Fibroblast of the aortic adventitia (primary cell): ENCODE measurements at places on chromosomes 12 and 14. TPM values are rescaled to one million over a fixed set of nuclear protein-coding genes. Genes with fewer than 3 reads are reported as not detected.

Gene NEUROD4
- not detected in 2 replicates for total RNA-seq

Gene GYS2
- not detected in 2 replicates for total RNA-seq

Gene TCTN2
- total RNA-seq = 11.1 and 18.5 TPM in 2 replicates

Gene INHBC
- not detected in 2 replicates for total RNA-seq

Gene SCAF11
- total RNA-seq = 134 and 341 TPM in 2 replicates

Gene GALNT8
- 0.90 TPM in 1 of 2 replicates, not detected in the other for total RNA-seq

Gene AKAP5
- 0.16 and 0.54 TPM in 2 replicates for total RNA-seq

Gene DPY19L2
- total RNA-seq = 2.3 and 7.1 TPM in 2 replicates

Gene CRIP2
- 32.9 and 54.3 TPM in 2 replicates for total RNA-seq

Gene SLC7A8
- total RNA-seq = 11.7 and 37.5 TPM in 2 replicates

Gene TBPL2
- not detected in 2 replicates for total RNA-seq

Gene BATF
- not detected in 2 replicates for total RNA-seq

Gene TEX52
- not detected in 2 replicates for total RNA-seq

Gene CLMN
- 0.36 and 1.8 TPM in 2 replicates for total RNA-seq

Gene RHOJ
- 7.4 and 13.5 TPM in 2 replicates for total RNA-seq

Gene TMPRSS12
- not detected in 2 replicates for total RNA-seq

Gene RNASE7
- not detected in 2 replicates for total RNA-seq

Gene NIN
- total RNA-seq = 33.4 and 62.8 TPM in 2 replicates

Gene UBE3B
- total RNA-seq = 28.1 and 43.0 TPM in 2 replicates

Gene RHNO1
- 6.4 and 41.4 TPM in 2 replicates for total RNA-seq

Gene SERPINA10
- not detected in 2 replicates for total RNA-seq

Gene FZD10
- not detected in 2 replicates for total RNA-seq

Gene DHRS1
- 8.7 and 20.7 TPM in 2 replicates for total RNA-seq

Gene NXPH4
- 1.9 and 2.4 TPM in 2 replicates for total RNA-seq

Gene ASCL1
- total RNA-seq = not detected in 2 replicates

Gene KRT74
- not detected in 2 replicates for total RNA-seq

Gene SERPINA12
- total RNA-seq = not detected in 2 replicates

Gene OTOGL
- 0.16 and 0.27 TPM in 2 replicates for total RNA-seq

Gene RNASE3
- total RNA-seq = not detected in 2 replicates

Gene OTX2
- total RNA-seq = not detected in 2 replicates

Gene IAPP
- total RNA-seq = not detected in 2 replicates

Gene KLRF1
- total RNA-seq = not detected in 2 replicates

Gene GNB3
- total RNA-seq = 3.4 TPM in 2 replicates
